ENCODE measurements at places on chromosomes 4 and X.
A peak's percentile ranks its signal among the peaks of the same experiment; 100 is the strongest.

DNA sequence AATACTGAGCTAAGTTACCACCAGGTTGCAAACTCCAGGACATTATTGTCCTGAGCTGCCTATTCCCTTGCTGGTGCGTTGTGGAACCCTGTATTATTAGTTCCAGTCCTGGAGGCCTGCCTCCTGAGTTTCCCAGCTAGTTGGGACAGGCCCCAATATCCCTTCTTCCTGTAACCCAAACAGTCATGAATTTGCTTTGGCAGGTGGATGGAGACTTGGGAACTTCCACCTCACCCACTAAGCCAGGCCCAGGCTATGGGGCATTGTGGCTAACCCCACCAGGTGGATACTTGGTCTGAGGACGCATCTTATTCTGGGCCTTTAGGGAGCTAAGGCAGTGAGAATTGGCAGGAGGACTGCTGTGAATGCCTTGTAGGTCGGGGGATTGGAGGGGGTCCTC lies 5.0 kb downstream of the RBM3 start:
- no peak for DNase-seq

DNA sequence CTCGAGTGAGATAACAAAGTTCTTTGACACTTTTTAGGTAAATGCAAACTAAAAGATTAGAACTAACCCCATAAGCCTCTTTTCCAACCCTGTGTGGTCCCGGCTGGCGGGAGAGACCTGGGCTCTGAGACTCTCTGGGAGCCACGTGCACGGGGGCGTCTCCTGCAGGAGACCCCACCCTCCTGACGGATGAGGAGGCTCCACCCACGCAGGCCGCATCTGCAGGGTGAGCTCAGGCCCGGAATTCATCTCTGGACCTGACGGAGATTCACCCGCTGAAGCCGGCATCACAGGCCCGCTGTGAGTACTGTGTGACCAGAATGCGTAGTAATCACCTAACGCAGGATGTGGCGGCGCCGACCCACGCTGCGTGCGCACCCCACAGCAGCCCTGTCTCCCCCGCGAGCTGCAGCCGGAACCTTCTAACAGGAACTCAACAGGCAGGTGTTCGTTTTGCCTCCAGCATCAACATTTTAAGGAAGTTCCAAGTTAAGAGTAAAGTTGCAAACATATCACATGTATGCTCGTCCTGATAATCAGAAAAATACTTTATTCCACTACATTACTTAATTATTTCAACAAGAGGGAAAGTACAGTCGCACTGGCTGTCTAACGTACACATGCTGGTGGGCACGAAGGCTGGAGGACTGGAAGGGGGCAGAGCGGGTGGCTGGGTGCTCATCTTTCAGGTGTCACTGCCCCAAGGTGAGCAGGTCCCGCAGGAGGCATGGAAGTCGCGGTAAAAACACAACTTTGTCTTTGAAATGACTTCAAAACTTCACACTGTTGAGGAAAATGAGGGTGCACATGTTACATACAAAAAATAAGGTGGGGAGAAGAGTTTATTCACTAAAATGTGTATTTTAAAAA lies 44.5 kb downstream of the FGFRL1 start:
- DNase-seq: peak; percentile 64

DNA sequence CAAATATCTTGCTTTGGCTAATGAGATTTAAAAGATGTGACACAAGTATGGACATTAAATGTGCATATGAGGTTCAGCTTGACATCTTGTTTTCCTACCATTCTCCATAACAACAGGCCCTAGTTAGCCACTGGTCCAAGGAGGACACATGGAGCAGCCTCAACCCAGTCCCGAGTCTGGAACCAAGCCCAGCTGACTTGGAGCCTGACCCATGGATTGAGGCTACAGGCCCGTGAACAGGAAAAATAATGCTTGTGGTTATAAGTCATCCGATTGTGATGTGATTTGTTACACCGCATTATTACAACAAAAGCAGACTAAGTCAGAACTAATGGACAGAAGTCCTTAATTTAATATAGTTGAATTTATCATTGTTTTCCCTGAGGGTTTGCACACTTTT lies 123.2 kb upstream of the BANK1 start:
- DNase-seq: no peak

- no peak for DNase-seq
Observed at GRCh38 chr4:134585972-134586371, 384.4 kb upstream of the PABPC4L start.

DNA sequence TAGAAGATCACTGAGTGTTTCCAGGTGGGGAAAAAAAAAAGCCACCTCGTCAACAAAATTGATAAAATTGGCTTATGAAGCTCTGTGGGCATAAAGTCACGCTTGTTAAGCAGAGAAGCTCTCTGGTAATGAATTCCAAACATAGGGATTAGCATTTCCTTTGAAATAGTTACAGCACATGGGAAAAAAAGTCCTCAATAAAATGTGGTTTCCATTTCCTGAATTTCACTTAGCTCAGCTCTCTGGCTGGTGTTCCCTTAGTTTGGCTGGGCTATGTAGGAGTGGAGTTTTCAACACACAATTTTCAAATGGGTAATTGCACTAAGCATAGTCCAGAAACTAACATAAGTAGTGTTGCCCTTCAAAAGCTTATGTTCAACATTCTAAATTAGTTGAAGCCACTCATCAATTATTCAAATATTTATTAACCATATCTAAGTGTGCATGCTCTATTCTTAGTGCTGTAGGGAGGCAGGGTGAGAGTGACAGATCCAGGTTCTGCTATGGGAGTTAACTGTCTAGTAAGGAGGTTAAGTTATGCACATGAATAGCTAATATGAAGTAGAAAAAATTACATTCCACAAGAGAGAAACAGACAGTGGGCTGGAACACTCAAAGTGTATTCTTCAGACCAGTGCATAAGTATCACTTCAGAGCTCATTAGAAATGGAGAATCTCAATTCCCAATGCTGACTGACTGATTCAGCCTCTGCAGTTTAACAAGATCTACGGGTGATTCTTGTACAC lies 445.7 kb downstream of the SMARCA1 start:
- no peak for DNase-seq

DNA sequence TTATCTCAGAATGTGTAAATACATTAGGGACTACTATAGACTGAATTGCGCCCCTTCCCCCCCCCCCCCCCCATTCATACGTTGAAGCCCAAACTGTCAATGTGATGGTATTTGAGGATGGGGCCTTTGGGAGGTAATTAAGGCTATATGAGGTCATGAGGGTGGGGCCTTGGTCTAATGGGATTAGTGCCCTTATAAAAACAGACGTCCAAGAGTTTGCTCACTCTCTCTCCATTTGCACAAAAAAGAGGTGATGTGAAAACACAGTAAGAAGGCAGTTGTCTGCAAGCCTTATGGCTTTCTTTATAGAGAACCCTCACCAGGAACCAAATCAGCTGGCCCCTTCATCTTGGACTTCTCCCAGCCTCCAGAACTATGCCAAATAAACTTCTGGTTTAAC lies 15.3 kb downstream of the SPACA5 start:
- no peak for DNase-seq

DNA sequence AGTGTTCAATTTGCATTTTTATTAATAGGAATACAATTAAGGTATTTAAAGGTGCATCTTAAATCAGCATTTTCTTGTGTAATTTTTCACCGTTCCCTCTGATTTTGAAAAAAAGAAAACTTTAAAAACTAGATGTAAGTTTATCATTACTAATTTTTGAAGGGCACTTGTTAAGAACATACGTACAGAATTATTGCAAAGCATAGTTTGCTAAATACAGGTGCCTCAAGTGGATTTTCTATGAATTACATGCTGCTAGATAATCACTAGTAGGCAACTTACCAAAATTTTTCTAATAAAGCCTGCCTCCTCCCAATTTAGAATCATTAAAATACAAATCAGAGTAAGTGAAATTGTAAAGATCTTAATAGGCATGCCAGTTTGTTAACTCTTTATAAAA lies 8.5 kb downstream of the CNKSR2 start:
- DNase-seq: no peak

DNA sequence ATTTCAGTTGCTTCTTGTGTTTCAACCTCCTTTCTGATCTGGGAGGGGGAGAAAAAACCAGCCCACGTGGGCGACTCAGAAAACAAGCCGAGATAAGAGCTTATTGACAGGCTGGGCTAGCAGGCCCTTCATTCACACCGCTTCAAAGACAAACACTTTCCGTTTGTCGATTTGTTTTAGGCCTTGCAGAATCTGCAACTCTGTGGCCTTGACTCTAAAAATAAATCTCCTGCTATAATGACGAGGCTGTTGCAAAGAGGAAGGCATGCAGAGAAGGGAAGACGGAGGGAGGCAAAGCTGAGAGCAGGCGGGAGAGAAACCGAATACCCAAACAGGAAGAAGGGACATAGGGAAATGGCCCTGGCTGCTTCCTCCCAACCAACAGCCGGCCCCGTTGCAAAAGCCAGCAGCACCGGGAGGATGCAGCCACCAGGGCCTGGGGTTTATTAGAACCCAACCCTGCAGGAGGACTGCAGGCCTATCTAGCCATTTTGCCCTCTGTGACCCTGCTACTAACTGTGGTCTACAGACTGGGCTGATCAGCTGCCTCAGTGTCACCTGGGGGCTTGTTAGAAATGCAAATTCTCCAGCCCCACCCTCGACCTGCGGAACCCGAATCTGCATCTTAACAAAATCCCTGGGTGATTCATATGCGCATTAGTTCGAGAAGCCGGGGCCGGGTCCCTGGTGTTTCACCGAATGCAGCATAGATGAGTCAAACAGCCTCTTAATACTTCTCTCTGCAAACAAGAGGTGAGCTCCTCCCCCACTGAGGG lies 325.5 kb downstream of the BCOR start:
- DNase-seq: peak; percentile 82

DNA sequence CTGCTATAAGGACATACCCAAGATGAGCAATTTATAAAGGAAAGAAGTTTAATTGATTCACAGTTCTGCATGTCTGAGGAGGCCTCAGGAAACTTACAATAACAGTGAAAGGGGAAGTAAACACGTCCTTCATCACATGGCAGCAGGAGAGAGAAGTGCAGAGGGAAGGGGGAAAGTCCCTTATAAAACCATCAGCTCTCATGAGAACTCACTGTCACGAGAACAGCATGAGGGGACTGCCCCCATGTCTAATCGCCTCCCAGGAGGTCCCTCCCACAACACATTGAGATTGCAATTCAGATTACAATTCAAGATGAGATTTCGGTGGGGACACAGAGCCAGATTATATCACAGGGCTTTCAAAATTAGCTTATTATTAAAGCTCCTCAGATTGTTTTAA lies 209.5 kb upstream of the PPP3CA start:
- no peak for DNase-seq

DNA sequence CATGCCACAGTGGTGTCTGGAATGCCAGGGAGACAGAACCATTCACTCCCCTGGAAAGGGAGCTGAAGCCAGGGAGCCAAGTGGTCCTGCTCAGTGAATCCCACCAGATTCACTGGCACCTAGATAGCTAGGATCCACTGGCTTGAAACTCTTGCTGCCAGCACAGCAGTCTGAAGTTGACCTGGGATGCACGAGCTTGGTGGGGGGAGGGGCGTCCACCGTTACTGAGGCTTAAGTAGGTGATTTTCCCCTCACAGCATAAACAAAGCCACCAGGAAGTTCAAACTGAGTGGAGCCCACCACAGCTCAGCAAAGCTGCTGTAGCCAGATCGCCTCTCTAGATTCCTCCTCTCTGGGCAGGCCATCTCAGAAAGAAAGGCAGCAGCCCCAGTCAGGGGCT lies 413.3 kb downstream of the PRDM5 start:
- DNase-seq: no peak

- no peak for DNase-seq
Observed at GRCh38 chr4:15703439-15703838, 574 bp downstream of the BST1 start.

DNA sequence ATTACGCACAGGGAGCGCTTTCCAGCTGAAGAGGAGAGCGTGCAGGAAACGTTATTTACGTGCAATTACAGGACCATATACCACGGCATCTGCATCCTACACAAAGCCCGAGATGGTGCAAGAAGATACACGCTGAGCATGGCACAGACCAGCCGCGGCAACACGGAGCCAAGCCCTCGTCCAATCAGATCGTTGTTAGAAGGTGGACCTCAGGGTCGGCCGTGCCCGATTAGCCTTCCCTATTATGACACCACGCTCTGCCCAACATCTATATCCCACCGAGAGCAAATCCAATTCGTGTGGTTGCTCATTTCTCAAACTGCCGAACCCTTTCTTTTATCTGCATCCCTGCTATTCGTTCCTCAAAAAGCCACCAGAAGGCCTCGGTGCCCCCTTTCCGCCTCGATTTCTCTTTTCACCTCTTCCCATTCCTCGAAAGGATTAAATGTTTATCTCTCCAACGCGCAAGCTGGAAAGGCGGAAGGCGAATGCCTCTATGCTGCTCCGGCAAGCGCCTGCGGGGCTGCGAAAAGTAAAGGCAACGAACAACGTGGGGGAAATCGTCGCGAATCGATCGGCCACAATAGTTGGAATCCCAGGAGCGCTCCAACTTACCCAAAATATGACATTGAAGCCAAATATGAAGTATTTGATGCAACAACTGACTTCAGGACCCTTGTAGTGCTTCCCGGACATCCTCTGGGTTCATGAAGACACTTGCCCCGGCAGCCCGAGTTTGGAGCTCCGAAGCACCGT lies 702 bp downstream of the TSPAN5 start:
- peak; percentile 78 for DNase-seq

GRCh38 chr4:52997132-52997416 lies 135.0 kb downstream of the RASL11B start:
- DNase-seq: no peak

- no peak for DNase-seq
Observed at GRCh38 chr4:56723201-56723605, 42.1 kb upstream of the HOPX start.

DNA sequence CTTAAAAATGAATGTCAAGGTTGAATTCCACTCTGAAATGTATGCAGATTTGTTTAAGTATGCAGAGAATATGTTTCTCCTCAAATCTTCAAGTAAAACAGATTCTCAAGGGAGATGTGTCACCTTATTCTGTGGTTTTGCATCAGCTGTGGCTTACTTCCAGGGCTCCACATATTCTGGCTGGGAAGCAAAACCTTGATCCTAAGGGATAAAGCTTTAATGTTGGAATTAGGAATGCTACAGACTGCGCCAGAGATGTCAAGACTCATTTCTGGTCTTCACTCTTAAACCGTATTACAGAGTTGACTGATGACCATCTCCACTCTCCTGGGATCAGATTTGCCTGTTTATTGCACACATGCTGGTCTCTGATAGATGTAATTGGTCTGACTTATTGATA lies 143.9 kb upstream of the DIPK2B start:
- DNase-seq: no peak

DNA sequence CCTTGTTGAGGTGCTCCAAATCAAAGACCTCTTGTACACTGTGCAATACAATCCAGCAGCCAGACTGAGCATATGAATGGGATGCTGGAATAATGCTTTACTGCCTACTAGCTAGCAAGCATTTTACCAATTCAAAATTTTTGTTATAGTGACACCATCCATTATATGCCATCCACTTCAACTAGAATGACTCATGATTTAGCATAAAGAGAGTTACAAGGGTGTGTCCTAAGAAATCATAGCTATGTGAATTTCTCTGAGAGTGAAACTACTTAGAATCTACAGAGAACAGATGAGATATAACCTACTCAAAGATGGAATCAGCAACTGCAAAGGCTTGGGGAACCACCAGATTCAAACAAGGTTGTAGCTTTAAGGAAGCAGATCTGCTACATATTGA lies 221.9 kb downstream of the LHFPL1 start:
- no peak for DNase-seq

All from SW480 (cell line).